ENCODE measurements at places on chromosomes 5 and 9.

DNA sequence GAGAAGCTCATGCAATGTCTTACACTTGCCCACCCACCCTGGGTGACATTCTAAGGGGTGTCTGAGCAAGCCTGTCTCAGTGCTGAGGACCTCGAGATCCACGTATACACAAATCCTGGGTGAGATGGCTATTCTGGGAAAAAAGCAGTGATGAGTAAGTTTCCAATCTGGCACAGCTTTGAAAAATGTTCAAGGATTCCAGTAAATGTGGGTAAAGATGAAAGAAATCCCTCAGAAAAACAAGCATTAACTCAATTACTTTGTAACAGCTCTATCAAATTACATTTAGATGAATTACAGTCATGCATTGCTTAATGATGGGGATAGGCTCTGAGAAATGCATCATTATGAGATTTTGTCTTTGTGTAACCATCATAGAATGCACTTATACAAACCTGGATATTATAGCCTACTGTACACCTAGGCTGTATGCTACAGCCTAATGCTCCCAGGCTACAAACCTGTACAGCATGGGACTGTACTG lies 26.9 kb downstream of the GOLM1 start:
- no peak for DNase-seq

DNA sequence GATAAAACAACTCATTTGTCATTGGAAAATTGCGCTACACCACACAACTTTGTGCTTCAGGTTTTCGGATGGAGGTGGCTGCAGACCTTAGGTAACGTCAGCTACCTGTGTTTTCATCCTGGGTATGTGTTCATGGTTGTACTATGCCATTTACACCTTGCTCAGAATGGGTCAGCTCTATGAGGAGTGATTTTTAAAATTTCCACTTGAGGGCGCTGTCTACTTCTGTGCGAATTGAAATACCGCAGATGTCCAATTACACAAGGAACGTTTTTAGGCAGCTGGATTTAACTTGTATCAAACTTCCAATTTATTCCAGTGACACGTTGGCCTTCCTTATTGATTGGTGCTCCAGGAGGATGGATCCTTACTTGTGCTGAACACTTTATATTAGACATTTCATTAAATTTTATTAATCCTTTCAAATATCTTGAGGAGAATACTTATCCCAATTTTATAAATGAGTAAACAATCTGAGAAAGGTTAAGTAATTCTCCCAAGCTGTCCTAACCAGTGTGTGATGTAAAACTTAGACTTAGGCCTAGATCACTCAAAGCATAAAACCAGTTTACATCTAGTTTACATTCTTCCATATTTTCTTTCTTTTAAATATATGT lies 23.4 kb downstream of the DMRTA1 start:
- no peak for DNase-seq

DNA sequence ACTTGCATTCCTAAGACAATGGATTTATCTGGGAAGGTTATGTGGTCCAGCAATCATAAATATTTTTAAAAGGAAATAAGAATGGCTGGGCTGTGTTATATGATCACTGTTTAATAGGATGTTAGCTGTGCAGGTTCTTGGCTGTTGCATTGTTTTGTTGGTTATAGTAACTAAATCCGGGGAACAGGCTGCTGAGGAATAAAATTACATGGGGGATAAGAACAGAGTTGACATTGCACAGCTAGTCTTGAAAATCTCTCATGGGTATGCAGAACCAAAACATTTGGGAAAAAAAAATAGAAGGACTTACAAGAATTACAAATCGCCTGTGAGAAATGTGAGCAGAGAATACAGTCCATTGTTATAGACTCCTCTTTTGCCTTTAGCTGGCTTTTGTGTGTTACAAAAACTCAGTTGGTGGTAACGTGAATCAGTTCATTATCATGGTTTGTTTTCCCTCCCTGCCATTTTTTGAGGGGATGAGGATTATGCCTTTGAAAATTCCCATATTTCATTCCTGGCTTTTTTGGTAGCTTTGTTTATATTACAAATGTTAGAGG lies 375.3 kb upstream of the DAB2 start:
- DNase-seq, result no peak

DNA sequence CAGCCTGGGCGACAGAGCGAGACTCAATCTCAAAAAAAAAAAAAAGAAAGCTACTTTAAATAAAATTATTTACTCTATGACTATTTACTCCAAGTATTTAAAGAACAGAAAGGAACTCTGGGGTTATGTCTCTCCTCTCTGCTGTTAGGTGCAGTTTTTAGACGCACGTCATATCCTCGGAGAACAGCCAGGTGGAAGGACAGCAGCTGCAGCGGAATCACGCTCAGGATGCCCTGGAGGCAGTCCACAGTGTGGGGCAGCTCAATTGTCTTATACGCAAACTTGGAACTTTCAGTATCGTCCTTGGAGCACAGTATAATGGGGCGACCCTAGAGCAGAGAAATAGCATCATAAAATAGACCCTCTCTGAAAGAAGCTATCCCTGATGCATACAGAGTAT lies 10.4 kb upstream of the MAPK9 start:
- no peak for DNase-seq
